ENCODE measurements at places on chromosomes 7 and 10.

DNA sequence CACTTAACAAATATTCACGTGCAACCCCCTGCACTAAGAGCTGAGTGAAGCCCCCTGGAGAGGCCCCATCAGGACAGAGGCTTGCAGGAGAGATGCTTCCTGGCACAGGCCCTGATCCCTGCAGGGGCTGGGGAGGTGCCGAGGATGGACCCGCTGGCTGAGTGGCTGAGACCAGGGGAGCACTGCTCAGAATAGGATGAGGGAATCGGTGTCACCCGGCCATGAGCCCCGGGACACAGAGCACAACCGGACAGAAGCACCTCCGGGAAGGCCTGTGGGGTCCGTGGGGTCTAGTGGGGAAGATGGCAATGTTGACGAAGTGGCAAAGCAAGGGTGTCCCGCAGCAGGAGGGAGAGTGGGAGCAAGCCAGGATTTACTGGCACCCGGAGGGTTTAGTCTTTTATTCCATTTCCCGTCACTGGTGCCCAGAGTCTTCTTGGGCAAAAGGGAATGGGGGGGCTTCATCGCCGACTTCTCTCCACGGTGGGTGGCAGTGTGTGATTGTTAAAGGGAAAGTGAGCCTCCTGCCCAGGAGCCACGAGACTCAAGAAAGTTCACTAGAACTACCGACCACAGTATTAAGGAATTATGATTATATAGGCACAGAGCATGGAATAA, 140.7 kb downstream of the ADARB2 start:
- DNase-seq: no peak

DNA sequence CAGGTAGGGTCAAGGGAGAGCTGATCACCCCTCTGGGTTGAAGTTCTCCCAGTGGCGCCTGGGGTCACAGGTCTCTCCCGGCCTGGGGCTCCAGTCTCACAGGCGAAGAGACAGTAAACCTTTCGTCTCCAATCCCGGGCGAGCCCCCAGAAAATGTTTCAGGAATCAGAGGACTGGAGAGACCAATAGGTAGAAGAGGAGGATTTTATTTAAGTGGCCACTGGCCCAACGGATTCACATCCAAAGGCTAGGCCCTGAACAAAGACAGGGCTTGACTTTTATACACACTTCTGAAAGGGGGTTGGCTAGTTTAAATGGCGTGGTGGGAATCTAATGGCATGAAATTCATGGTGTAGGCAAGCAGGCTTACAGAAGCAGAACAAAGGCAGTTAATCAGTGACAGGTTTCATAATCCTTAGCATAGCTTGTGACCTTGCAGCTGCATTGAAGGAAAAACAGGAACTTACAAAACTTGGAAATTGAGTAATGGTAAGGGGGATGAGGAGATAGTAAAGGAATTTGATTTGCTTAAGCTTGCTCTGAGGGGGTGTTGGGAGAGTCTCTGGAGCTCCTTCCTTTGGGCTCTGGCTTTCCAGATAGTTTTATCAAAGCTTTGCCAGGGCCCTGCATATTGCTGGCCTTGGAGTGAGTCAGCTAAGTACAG, 105.5 kb downstream of the TRIM24 start:
- DNase-seq: no peak

DNA sequence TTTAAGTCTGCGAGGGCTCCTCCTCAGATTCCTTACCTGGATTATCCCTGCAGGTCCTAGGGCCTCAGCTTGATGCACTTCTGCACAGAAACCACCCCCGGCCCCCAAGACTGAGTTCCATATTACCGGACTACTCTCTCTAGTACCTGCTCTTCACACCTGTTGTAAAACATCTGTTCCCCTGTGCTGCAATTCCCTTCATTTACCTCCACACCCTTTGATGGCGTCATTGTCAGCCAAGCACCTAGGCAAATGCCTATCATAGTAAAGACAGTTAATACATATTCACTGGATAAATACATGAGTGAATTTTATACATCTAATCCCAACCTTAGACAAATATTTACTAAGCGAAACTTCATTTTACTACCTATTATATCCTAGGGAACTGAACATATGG, 275.5 kb downstream of the PLXDC2 start:
- no peak for DNase-seq

DNA sequence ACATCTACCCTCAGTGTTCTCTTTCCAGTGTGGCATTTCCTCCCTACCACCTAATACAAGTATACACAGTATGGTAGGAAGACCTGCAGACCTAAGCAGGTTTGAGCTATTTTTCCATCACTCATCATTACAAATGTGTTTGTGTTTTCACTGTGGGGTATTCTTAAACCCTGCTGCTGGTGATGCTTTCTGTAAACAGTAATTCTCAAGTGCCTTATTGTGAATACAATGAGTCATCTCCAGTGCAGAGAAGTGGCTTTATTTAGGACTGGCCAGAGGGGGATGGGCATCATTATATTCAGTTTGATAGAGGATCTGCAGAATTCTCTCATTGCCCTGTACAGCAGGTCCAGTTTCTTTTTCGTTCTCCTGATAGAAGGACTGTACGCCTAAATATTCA, 63.7 kb downstream of the GRM8 start:
- DNase-seq: no peak

- DNase-seq: no peak
Measured at GRCh38 chr10:43209074-43209455, 57.8 kb downstream of the RASGEF1A start.

GRCh38 chr10:47418966-47419365, 34.9 kb upstream of the ZNF488 start:
- no peak for DNase-seq

- no peak for DNase-seq
Measured at GRCh38 chr7:55427342-55427741, 62.2 kb downstream of the LANCL2 start.
